ENCODE measurements at places on chromosomes 1 and 21.

DNA sequence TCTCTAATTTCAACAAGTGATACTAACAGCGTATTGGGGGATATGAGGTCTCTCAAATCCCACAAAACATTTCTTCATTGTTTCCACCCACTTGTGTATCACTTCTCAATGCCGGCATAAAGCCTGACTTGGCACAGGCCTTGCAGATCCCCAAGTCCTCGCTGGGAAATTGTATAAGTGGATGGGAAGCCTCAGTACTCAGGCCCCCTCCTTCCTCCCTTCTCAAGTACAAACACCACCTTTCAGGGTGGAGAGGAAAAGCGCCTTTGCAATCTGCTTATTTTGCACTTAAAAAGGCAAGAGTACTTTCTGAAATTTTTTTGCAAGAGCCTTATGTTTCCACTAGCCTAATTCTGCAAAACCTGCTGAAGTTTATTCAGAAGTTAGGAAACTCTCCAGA lies 25.8 kb upstream of the KLHDC8A start:
- no peak for DNase-seq

- DNase-seq = no peak
Observed at GRCh38 chr1:196466654-196467053, 141.6 kb downstream of the KCNT2 start.

DNA sequence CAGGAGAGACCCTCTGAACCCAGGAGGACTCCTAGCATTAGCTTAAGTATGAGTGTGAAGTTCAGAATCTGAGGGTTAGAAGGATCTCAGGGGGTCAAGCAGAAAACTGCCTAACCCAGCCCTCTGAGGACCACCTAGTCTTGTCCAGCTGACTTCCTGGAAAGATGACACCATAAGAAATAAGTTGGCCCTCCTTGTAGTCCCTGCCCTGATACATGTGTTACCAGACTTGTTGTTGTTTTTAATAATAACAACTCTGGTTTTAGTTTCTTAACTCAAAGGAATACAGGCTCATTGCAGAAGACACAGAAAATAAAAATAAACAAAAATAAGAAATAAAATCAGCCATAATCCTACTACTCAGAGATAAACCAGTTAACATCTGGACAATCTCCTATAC lies 21.8 kb upstream of the SARS1 start:
- DNase-seq = no peak

- DNase-seq = no peak
Observed at GRCh38 chr1:209611771-209612570, 28.5 kb downstream of the CAMK1G start.

DNA sequence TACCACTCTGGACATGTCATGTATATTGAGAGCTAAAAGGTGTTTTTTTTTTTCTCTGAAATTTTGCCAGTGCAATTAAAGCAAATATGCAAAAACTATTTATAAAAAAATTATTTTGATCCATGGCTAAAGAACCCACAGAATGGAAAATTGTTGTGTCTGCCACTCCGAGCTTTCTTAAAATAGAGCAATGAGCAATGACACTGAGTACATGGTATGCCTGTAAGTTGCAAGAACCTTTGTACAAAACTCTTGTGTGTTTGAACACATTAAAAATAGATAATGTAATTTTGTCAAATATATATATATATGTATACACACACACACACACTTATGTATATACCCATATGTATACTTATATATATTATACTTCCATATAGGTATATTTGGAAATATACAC lies 1530.9 kb upstream of the B3GALT2 start:
- DNase-seq = no peak

- DNase-seq = no peak
Observed at GRCh38 chr1:238558156-238558555, 667.4 kb upstream of the ZP4 start.

GRCh38 chr1:12397462-12398450 lies 167.9 kb downstream of the VPS13D start:
- DNase-seq = no peak

DNA sequence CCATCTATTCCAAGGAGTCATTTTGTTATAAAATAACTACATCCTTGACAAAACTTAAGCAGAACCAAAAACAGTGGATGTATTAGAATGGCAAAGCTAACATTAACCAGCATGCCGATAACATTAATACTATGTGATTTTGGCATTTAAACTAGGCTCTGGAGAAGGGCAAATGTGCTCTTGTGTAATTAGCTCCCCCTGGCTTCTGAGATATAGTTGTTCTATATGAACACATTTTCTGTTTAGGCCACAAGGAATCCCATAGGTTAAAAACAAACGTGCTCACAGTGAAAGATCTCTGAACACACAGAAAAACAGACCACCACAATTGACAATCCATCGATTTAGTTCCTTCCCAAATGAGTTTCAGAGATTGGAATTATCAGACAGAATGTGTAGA lies 57.4 kb upstream of the TARS2 start:
- no peak for DNase-seq

DNA sequence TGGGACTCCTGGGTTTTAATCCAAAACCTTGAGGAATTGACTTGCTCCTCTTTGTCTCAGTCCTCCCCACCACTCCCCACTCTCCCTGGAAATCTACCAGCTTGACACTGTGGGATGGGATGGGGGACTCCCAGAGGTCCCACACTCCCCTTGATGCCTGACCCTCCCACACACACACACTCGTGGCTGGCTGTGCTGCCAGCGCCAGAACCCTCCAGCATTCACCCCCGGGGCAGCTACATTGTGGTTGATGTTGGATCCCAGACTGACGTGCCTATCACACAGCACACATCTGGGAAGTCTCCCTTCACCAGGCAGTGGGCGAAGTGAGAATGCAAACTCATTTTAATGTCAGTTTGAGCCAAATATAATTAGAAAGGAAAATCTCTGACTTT lies 10.0 kb downstream of the KIRREL1 start:
- DNase-seq = no peak

DNA sequence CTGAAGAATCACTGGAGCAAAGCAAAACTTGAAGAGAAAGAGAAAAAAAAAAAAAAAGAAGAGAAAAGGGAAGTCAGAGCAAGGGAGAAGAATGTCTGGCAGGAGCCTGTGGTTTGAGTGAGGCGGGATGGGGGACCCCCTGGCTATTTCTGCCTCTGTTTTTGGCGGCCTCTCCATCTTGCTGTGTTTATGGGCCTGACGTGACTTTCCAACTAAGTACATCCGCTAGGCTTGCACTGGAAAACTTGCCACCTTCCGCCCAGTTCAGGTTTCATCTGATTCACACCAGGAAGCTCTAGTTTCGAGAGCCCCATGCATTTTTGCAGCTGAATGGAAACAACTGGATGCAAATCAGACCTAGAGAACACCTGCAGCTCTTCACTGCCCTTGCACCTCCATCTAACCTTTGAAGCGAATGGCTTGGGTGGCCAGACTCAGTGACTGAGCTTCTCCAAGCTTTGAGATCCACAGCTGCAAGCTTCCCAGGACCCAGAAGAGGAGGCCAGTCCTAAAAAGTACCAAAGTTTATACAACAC lies 28.0 kb downstream of the TBX15 start:
- no peak for DNase-seq

- no peak for DNase-seq
Observed at GRCh38 chr1:19089524-19089923, 120.5 kb downstream of the UBR4 start.

- DNase-seq = no peak
Observed at GRCh38 chr1:94271373-94271772, 34.0 kb upstream of the ARHGAP29 start.

GRCh38 chr1:226201029-226201593 lies 14.6 kb upstream of the ACBD3 start:
- no peak for DNase-seq

- DNase-seq = no peak
Observed at GRCh38 chr1:45557422-45557944, 6.9 kb downstream of the AKR1A1 start.

Data from activated T-helper 1 cell treated with anti-CD3 and anti-CD28 coated beads, Interleukin-12 subunit alpha, Interleukin-12 subunit beta, Interleukin-2, Interleukin-4 antibody, amounts not matched to agents 30 ng/mL and 10 ng/mL and 1 ng/mL, durations not matched to agents 14 hours and 24 hours and 36 hours (primary cell).